Suprapubic skin (tissue), 4 donors: ENCODE measurements at places on chromosomes 7 and 10.

DNA sequence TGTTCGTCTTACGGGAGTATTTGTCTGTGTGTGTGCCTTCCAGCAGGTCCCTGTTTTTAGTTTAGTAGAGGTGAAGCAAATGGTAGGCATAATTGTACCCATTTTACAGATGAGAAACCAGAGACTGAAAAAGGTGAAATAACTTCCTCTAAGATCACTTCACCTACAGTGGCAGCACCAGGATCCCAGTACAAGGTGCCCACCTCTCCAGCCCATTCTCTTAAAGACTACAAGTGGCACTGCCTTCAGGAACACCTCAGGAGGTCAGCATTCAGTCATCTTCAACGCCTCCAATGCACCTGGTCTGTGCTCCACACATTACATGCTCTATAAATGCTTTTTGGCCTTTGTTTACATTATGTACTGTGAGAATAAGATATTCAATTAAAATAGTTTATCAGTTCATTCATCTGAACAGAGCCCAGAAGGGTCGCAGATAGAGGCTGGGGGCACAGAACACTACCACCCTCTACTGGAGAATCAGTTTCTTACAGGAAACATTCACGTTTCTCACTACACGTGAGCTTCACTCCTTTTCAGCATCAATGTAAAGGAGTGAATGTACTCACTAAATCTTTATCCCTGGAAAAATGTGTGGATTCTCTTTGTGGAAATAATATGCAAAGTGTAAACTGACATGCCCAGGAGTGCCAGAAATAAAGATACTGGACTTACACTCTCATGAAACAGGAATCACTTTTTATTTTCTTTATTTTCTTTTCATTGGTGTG is 45.5 kb upstream of the ABLIM1 start:
- no peak for DNase-seq

GRCh38 chr10:113711142-113711541 is 31.4 kb downstream of the CASP7 start:
- DNase-seq, result no peak

GRCh38 chr10:11678074-11678793 is 63.9 kb upstream of the ECHDC3 start:
- no peak for DNase-seq

DNA sequence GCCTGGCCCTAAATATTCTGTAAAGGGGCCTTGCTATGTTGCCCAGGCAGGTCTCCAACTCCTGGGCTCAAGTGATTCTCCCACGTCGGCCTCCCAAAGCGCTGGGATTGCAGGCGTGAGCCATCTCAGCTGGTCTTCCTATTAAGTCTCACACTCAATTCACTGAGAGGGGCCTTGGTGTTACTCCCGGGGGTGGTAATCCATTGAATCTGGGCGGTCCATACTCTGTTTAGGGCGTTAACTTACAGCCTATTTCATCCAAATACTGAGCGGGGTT is 665 bp upstream of the SRRT start:
- DNase-seq, result no peak

DNA sequence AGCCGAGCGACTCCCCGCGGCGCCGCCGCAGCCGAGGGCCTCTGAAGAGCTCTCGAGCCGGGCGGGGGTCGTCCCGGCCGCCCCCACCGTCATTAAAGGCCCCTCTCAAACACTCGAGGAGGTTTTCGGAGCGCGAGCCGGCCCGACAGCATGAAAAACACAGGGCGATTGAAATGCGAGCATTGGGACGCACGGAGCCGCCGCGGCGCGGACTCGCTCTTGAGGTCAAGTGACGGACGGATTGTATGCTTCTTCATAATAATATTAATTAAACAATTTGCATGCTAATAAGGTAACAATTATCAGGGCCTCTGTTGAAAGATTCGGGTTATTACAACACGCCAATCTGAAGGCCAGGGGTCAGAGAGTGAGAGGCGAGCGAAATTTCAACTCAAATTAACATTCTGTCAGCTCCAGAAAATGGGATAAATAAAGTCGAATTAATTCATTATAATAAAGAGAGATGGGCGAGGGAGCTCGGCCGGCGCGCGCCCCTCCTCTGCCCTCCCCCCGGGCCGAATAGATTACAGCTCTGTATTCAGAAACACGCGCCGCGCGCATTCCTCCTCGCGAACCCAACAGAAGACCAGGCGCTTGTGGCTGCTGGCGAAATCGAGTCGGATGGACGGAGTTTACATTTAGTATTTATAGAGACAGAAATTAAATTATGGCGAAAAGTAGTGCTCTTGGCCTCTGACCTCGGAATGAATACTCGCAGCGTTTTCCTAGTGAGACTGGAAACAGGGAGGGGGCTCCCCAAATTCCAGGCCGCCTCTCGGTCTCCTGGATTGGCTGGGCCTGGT is 2.1 kb upstream of the UNCX start:
- DNase-seq, result no peak

DNA sequence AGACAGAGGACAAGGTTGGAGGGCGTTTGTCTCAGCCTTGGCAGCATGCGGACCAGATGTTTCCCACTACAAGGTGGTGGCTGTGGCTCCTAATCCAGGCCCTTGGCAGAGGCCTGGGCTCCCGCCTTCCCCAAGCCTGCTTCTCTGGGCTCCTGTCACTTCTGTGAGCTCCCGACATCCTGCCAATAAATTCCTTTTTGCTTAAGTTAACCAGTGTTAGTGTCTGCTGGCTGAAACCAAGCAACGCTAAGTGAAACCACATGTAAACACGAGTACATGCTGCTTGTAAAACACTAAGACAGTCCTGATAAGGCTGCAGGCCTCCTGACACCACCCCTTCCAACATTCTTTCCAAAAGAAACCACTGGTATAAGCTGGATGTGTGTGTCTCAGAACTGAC is 263.6 kb upstream of the ZMIZ1 start:
- no peak for DNase-seq

DNA sequence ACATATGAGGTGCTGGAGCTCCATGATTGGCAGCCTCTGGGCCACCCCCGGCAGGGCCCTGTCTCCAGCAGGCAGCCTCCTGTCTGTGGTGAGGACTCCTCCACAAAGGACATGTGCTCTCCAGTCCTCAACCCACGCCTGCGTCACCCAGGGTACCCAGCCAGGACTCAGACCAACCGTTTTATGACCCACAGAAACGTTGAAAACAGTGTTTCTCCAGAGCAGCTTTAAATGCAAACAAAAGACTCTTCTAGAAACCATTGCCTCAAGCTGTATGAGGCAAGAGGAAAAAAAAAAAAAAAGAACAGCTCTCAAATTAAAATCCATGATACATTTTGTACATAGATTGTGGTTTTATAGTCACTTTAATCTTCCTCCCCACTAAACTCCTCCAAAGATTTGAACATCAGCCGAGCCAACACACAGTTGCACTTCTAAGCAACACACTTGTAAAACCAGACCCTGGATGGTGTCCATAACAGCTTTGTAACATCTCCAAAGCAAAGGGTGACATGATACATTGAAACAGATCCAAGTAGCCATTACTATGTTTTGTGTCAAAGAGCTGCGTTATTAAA is 175.0 kb upstream of the LYZL2 start:
- DNase-seq, result no peak

GRCh38 chr7:31432176-31432575 is 81.7 kb upstream of the ITPRID1 start:
- no peak for DNase-seq
